ENCODE measurements at places on chromosomes 1 and 21. TPM values are rescaled to one million over a fixed set of nuclear protein-coding genes. Genes with fewer than 3 reads are reported as not detected.
A peak's percentile ranks its signal among the peaks of the same experiment; 100 is the strongest.

Gene RORC
- polyA plus RNA-seq: not detected

Gene GNB1
- polyA plus RNA-seq: 400 TPM

DNA sequence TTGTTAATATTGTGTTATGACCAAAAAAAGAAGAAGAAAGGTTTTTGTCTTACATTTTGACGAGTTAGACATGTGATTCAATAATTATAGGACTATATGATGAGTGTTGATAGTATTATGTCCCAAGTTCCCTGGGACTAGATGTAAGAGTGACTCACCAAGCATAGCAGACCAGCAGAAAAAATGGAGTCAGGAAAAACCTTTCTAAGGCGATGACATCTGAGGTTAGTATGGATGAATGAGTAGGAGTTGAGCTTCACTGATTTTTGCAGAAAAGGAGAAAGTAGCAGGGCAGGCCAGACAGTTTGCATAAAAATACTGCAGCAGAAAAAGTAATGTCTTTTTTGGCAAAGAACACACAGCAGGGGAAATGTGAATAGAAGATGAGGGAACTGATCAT lies 1041.3 kb upstream of the ADGRL4 start:
- DNase-seq: no peak

Gene SRSF10
- polyA plus RNA-seq: 98.7 TPM

DNA sequence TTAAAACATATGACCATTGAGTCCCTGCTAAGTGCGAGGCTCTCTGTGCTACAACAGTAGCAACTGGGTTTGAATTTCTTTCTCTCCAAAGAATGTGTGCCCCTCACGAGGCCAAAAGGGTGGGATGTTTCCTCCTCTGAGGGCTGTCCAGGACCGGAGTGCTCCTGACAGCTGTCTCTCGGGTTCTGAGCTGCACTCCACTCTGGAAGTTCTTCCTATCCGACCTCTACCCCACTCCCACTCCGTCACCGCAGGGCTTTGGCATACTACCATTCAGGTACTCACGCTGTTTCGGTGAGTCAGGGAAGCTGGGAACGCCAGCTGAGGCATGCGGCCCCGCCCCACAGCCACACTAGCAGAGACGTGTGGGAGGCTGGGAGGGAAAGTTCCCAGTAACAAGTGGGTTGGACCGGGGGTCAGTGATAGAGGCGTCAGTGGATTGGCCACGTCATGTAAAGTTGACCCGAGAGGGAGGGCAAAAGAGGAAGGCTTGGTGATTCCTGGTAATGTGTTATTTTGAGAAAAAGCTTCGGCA lies 705 bp upstream of the SLC50A1 start:
- DNase-seq: peak; percentile 84

Gene OPRD1
- not detected for polyA plus RNA-seq

GRCh38 chr1:88998716-88999115 lies 6.3 kb upstream of the KYAT3 start:
- no peak for DNase-seq

Gene SDC3
- polyA plus RNA-seq: 21.7 TPM

- DNase-seq: no peak
Measured at GRCh38 chr1:17192394-17193221, 12.3 kb upstream of the PADI1 start.

GRCh38 chr1:27000090-27000816 lies 6.8 kb downstream of the TRNP1 start:
- no peak for DNase-seq

GRCh38 chr1:29629401-29629800 lies 393.1 kb downstream of the PTPRU start:
- DNase-seq: no peak

- DNase-seq: no peak
Measured at GRCh38 chr1:207088161-207088560, 499 bp upstream of the C4BPB start.

- DNase-seq: no peak
Measured at GRCh38 chr1:247175458-247175857, 3.6 kb upstream of the ZNF124 start.

- no peak for DNase-seq
Measured at GRCh38 chr21:42296501-42296900, 18.7 kb downstream of the TFF3 start.

DNA sequence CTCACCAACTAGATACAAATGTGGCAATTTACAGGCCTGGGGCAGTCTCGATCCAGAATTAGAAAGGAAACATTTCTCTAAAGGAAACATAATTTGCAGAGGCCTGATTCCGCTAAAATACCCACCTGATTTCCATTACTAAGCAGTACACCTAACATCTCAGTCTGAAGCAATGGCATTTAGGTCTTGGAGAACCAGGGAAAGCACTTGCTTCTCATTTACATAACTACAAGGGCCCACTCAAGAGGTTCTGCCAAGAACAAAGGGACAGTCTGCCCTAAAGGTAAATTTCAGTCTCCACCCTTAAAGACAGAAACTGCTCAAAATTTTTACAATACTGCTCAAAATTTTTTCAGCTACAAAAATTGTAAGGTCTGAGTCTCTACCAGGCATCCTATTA lies 123.7 kb upstream of the GJB5 start:
- no peak for DNase-seq

DNA sequence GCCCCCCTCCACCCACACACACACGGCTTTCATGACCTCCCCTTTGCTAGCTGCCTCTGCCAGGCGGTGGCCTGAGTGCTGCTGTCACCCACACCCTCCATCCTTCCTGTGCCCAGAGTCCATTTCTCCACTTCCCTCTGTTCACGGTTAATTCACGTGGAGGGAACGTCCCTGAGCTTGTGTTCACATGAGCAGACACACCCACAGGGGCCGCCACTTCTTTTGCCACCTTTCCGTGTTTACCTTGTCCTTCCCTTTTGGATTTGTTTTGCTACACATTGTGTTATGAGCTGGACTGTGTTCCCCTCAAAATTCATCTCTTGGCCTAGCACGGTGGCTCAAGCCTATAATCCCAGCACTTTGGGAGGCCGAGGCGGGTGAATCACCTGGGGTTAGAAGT lies 128.0 kb downstream of the ETS2 start:
- DNase-seq: no peak

- DNase-seq: no peak
Measured at GRCh38 chr1:67190942-67191341, 24.7 kb downstream of the IL23R start.

DNA sequence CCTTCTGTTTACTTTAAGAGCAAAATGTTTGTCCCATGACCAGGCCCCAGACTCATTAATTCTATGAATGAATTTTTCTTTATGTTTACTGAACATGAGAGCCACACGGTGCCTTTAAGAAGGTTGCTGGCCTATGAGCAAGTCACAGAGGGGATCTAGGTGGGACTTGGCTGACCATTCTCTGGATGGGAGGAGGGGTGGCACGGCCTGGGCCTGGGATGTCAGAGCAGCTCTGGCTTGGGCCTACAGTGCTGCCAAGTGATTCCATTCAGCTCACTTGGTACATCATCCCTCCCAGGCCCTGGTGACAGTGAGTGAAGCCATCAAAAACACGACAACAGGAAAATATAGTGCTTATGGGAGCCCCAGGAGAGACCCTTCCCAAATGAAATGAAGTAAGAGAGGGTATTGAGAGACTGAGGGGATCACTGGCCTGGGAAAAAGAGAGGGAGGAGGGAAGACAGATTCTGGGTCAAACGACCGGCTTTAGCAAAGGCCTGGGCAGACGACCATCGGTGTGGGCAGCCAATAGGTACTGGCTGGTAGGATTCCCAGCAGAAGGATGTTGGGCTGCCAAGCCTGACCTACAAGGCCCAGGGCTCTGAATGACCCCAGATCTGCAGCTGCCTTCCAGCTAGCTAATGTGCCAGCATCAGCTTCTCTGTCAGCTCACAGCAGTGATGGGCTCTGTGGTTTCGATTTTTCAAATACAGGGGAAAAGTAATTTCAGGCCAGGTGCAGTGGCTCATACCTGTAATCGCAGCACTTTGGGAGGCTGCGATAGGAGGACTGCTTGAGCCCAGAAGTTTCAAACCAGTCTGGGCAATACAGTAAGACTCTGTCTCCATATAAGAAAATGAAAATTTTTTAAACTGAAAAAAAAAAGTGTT lies 3.3 kb downstream of the TMEM53 start:
- DNase-seq: no peak

DNA sequence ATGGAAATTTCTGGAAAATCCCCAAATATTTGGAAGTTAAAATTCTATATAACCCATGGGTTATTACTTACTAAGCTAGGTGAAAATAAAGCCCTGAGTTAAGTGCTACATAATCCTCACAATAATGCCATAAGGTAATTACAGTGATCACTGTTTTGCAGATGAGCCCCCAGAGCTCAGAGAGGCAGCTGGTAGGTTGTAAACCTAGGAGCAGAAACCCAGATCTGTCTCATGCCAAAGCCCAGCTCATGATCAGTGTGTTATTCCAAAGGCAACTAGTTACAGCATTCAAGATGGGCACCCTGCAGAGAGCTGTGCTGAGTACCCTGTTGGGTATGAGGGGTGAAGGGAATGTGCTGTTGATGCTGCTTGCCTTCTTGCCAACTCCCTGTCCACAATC lies 10.8 kb upstream of the MYOG start:
- DNase-seq: no peak

DNA sequence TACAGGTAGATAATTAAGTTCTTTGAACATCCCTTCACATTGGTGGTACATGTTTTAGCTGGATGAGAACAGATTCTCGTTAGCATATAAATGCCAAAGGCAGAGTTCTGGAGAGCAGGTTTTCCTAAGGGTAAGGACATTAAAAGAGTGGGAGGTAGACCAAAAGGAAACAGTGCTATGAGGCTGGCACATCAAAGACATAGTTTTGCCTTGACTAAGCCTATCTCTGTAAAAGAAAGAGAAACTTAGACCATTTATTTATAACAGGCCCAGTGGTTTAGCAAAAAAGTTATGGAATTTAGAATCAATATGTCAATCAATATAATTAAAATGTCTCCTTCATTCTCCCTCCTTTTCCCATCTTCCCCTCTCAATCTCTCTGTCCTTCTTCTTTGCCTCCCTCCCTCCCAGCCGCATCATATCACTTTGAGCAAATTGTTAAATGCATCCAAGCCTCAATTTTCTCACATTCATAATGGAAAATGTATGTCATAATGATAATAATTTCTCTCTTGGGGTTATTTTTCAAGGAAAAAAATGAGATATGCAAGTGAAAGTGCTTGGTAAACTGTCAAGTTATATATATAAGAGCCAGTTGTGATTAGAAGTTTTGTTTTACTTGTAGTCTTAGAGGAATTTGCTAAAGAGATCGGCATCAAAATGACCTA lies 209.9 kb upstream of the SGIP1 start:
- no peak for DNase-seq

DNA sequence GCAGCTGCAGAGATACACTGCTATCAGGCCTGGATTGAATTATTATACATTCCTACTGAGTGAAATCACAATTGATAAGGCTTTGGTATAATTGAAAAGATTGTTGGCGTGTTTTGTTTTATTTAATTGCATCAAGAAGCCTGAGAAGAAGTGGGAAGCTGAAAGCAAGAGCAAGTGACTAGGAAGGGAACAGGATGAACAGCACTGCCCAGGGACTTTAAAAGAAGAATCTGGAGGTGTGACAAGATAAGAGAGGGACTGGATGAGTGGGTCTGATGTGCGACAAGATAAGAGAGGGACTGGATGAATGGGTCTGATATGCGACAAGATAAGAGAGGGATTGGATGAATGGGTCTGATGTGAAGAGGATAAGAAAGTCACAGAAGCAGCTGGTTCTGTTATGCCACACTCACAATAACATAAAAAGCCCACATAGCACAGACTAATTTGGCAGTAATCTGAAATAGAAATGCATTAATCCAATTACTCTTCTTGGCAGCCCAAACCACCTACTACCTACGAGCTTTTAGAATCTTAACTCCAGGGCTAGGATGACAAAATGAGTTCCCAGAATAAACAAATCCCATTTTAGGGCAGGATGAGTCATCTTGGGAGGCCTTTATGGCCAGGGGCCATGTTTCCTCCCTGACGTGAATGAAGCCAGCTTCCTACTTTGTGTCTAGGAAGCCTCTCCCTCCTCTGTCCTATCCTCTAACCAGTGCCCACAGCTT lies 129.7 kb downstream of the DUSP10 start:
- peak; percentile 73 for DNase-seq

Gene USH2A
- 0.01 TPM for polyA plus RNA-seq

DNA sequence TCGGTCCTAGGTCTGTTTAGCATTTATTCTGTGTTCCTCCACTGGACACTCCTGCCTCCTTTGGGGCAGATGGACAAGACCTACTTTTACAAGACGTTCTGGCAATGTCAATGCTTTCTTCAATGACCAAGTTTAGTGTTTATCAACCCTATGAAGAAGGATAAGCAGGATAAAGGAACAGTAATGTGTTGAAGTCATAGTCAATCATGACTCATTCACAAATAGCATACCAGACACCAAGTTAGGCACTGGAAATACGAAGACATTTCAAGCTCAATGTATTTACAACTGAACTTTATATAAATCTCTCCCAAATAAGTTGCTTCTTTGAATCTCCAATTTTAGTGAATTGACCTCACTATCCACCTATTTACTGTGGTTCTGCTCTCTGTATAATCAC lies 4.8 kb upstream of the SLC35D1 start:
- no peak for DNase-seq

- no peak for DNase-seq
Measured at GRCh38 chr1:8966606-8967005, 20.9 kb downstream of the CA6 start.

- no peak for DNase-seq
Measured at GRCh38 chr21:44653123-44653522, 1.3 kb downstream of the KRTAP12-4 start.

GRCh38 chr1:109443476-109443875 lies 17.2 kb upstream of the PSMA5 start:
- DNase-seq: no peak

Gene KCNJ6
- polyA plus RNA-seq: 0.06 TPM

DNA sequence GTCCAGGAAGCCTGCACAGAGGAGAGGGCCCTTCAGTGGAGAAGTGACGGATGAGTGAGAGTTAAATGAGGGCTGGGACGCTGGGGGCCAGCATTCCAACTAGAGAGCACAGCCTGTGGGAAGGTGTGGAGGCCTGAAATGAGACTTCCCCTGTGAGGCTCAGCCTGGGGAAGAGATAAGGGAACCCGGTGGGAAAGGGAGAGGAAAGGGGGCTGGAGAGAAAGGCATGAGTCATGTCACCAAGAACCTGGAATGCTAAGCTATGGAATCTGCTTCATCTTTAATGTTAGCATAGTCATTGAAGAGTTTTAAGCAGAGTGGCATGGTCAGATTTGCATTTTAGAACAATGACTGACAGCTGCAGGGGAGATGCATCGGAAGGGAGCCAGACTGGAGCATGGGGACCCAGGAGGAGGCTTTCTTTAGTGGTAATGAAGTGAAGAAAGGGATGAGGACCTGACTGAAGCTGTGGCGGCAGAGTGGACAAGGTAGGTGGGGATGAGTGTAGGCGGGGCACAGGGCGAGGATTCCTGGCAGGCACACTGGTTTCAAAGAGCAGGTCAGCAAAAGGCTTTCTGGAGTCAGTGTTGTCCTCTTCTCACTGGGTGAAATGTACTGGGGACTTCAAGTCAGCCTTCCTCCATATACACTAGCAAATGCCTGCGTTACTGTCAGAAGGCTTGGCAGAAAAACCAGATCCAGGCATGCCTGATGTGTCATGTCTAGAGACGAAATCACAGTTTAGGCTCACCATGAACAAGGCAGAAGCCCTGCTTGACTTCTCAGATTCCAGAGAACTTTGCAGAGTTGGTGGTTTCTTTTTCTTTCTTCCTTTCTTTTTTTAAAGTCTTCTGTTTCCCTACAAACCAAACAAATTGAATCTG lies 8.0 kb downstream of the RGL1 start:
- DNase-seq: no peak

All from AG04450 (cell line).